A673 (cell line): ENCODE measurements at places on chromosomes 12 and 14.
A peak's percentile ranks its signal among the peaks of the same experiment; 100 is the strongest.

GRCh38 chr14:61502459-61503093 lies 181.2 kb downstream of the PRKCH start:
- DNase-seq = no peak

DNA sequence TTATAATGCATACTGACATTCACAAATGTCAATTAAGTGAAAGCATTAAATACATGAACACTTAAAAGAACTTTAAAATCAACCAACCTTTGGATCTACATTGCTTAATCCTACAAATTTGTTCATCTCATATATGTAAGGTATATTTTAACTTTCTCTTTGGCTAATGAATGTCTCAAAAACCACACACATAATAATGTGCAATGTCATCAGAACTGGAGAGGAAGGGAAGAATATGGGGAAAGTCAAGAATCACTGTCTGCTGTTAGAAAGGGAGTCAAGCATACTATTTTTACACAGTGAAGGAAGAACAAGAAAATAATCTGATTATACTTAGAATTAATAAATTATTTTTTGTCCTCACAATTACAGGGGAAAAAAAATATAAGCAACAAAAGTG lies 4.9 kb downstream of the GMFB start:
- DNase-seq = no peak

- DNase-seq = peak; percentile 4
Observed at GRCh38 chr12:72406111-72406510, 133.9 kb downstream of the TRHDE start.

- no peak for DNase-seq
Observed at GRCh38 chr14:75428230-75429104, 645 bp downstream of the JDP2 start.

DNA sequence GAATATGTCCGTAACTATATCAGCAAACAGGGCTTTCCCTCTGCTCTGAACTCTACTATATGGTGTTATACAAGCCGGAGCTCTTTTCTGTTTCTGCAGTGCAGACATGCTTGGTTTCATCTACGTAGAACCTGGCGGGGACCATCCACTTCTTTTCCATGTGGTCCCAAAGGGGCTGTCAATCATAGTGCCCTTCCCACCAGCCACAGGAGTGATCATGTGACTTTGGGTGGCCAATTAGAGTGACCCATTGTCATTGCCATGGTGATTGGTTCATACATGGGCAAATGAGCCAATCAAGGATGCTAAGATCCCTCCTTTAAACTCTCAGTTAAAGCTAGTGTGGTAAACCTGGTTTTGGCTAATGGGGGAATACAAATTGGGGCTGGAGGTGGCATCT lies 281.3 kb downstream of the TMEM132D start:
- no peak for DNase-seq

- no peak for DNase-seq
Observed at GRCh38 chr14:52080808-52081755, 12.2 kb upstream of the NID2 start.

GRCh38 chr12:54405573-54405972 lies 13.5 kb downstream of the ITGA5 start:
- DNase-seq = no peak

DNA sequence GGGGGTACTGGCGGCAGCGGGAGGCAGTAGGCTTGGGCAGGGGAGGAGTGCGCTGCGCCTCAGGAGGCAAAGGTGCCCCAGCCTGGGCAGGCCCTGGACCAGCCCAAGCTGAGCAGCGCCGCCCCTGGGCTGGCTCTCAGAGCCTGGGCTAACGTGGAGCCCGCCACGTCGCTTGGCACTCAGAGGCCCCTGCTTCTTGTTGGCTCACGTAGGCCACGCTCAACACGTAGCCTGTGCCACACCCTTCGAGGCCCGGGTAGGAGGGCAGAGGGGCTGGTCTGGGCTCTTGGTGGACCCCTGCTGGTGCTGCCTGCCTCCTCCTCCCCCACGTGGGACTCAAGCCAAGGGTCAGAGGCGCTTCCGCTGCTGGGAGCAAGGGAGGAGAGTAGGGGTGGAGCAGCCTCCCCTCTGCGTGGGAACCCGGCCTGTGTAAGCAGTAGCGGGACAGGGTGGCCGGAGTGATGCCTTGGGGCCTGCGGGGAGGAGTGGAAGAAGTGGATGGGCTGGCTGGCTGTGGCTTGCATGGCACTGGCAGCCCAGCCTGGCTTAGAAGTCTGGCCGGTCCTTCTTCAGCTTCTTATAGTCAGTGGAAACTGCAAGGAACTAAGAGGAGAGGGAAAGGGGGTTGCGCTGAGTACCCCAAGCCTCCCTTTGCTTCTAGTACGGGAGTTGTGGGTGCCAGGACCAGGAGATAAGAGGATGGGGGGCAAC lies 5.7 kb downstream of the SHMT2 start:
- no peak for DNase-seq

DNA sequence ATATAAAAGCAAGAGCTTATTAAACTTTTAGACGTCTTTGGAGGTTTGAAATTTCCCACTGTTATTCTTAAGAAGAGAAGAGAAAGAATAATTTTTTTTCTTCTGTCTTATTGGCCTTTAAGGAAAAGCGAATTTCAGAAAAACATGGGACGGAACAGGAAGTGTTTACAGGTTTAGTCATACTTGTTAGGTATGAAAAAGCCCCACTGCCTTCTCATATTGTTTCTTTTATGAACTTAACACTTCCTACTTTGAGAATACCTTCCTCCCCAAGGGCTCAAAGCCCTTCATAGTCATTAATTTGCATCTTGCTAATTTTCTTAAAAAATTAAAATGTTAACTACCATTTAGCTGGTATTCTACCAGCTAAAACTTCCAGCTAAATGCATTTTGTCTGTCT lies 82.0 kb downstream of the ETV6 start:
- peak; percentile 35 for DNase-seq

- no peak for DNase-seq
Observed at GRCh38 chr14:33532553-33532952, 418.3 kb downstream of the EGLN3 start.

DNA sequence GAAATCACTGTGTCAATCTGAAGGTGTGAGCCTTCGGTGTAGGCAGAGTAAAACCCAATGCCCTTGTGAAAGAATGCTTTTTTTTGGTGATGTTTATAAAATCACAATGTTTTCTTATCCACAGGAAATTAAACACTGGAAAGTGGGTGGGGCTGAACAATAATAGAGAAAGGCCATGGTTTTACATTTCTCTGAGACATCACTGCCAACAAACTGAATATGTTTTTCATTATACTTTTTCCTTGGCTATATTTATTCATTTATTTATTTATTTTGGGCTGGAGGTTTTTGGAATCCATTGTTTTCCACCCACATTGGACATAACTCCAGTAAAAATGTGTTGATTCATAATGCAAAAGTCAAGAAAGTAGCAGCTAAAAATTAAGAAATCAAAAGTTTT lies 16.9 kb downstream of the LRRK2 start:
- DNase-seq = no peak

GRCh38 chr14:102805371-102805891 lies 28.2 kb downstream of the TRAF3 start:
- no peak for DNase-seq

DNA sequence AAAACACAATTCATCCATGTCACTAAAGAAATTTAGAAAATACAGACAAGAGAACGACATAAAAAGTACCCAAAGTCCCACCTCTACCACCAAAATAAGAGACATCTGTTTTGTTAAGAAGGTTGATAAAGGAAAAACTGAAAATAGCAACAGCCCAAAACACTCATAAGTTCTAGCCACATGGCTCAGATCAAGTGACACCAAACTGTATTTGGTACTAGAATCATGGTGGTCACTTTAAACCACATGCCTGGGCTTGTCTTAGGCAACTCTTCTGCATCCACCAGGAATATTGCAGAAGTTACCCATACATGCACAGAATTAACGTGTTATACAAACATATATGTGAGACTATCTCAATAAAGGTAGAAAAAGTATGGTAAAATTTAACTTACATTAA lies 78.2 kb upstream of the GTF2A1 start:
- DNase-seq = no peak

GRCh38 chr12:53173085-53173715 lies 7.3 kb upstream of the ZNF740 start:
- DNase-seq = no peak

GRCh38 chr12:96220902-96221301 lies 26.7 kb downstream of the ELK3 start:
- DNase-seq = no peak

- DNase-seq = no peak
Observed at GRCh38 chr14:91352053-91352452, 65.6 kb downstream of the CCDC88C start.

DNA sequence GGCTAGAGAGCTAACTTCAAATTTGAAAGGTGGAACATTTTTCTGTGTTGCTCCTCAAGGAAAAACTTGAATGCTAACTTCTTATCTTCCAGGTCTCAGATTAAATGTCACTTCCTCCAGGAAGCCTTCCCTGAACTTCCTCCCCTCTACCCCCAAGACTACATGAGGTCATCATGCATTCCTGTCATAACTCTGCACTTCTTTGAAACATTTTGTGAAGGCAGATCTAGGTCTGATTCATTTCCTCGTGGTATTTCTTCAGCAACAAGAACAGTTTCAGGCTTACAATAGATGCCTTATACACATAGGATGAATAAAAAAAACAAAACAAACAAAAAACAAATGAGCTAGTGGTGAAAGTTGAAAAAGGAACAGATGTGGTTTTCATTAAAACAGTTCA lies 97.1 kb upstream of the SRRM4 start:
- DNase-seq = no peak

GRCh38 chr12:51281202-51281924 lies 11.1 kb upstream of the SMAGP start:
- no peak for DNase-seq

- peak; percentile 90 for DNase-seq
Observed at GRCh38 chr12:14416658-14417057, 51.2 kb downstream of the ATF7IP start.

DNA sequence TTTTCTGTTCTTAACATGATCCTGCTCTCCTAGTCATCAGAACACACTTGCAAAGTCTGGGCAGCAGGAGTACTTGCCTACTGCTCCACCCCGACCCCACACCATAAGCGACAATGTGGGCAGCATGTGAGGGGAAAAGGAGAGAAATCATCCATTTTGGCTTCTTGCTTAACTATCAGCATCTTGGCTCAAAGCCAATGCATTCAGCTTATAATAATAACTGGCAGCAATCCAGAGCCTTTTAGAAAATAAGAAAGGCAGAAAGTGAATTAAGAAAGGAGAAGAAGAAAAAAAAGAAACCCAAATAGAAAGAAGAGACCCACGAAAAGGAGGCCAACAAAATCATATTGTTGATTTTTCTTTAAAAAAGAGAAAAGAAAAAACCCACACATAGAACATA lies 930.8 kb downstream of the BCL11B start:
- DNase-seq = peak; percentile 11

DNA sequence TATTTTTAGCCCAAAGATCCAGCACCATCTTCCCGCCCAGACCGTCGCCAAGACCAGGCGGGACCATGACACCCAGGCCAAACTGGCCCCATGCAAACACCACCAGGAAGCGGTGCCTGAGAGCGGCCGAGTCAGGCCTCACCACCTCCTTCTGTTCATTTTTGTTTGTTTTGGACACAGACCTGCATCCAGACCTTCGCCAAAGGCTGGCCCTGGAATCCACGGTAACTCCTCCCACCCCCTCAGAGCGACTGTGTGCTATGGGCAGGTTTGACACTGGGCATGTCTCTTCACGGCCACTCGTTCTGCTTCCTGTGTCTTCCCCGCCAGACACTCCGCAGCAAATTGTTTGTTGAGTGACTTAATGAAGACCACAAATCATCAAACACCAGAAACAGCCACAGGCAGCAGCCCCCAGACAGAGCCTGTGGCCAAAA lies 47.1 kb downstream of the NCOR2 start:
- DNase-seq = no peak

GRCh38 chr12:89797436-89797835 lies 88.8 kb upstream of the ATP2B1 start:
- DNase-seq = no peak

DNA sequence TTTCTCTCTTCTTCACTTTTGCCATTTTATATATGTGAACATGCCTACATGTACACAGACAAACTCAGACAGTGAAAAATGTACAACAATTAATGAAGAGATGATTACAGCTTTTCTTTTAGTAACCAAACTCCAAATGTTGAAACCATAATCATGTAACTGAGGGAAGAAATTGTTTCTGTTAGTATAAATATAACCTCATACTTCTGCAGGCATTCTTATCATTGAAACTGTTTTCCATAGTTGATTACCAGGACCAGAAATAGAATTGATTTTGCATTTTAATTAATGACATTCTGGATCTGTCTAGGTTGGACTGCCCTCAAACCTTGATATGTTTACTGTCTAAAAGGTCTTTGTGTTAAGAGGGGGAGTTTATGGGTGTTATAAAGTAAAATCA lies 3.2 kb downstream of the ANO4 start:
- DNase-seq = no peak

DNA sequence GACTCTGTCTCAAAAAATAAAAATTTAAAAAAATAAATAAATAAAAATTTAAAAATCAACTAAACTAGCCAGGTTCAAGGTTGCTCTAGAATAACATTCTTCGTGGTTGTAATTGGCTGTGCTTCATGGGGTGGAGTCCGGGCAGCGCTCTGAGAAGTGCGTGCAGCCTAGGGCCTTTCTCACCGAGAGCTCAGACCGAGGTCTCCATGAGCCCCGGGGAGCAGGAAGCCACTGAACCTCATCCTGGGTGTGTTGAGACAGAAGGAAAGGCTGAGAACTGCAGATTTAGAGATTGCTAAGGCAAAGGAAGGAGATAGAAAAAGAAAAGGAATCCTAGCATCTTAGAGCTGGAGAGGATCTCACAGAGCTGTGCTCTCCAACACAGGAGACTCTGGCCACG lies 14.7 kb downstream of the P2RX4 start:
- no peak for DNase-seq

GRCh38 chr12:66047411-66048021 lies 83.0 kb downstream of the LLPH start:
- DNase-seq = no peak

- DNase-seq = no peak
Observed at GRCh38 chr14:104240434-104241157, 102.2 kb downstream of the KIF26A start.

DNA sequence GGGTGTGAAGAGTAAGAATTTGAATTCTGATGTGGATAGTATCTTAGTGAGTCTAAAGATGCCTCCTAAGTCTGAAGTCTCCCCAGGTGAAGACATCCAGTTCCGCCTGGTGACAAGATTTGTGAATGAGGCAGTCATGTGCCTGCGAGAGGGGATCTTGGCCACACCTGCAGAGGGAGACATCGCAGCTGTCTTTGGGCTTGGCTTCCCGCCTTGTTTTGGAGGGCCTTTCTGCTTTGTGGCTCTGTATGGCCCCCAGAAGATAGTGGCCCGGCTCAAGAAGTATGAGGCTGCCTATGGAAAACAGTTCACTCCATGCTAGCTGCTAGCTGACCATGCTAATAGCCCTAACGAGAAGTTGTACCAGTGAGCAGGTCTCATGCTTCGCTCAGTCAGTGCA lies 24.6 kb upstream of the AICDA start:
- DNase-seq = no peak

- no peak for DNase-seq
Observed at GRCh38 chr14:67933266-67933665, 113.7 kb downstream of the RAD51B start.

DNA sequence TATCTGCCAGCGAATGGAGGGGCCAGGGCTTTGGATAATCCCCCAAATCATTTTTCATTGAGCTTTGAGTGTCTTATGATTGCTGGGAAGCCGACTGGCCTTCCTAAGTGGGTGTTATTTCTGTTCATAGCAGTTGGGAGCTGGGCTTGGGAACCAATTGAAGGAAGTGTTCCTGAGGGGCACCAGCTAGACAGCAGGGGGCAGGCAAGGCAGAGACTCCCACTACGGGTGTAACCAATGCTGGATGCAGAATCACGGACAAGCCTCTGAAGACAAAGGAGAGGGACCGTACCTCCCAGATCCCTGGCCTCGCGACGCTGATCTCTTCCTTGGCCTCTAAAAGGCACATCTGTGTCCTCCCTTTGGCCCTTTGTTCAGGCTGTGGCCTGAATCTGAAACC lies 149.0 kb upstream of the PRMT8 start:
- DNase-seq = peak; percentile 62
